HTR-8/SVneo (cell line): ENCODE measurements at places on chromosomes 2 and 18.

DNA sequence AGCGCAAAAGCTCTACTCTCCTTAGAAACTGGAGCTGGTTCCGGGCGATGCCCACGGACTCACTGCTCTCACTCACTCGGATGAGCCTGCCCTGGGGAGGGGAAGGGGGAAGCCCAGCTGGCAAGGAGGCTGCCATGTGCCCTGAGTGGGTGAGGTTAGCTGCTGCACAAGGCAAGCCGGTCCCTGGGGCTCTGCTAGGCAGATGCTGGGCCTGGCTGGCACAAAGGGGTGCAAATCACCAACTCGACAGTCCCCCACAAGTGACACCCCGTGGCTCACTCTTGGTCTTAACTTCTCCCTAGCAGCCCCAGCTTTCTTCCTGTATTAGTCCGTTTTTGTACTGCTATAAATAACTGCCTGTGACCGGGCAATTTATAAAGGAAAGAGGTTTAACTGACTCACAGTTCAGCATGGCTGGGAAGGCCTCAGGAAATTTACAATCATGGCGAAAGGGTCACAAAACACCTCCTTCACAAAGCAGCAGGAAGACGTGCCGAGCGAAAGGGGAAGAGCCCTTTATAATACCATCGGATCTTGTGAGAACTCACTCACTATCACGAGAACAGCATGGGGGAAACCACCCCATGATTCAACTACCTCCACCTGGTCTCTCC lies 33.2 kb downstream of the ADCY3 start:
- DNase-seq: no peak

- DNase-seq: peak; percentile 83
Measured at GRCh38 chr2:27303093-27304025, 4.9 kb downstream of the UCN start.

- no peak for DNase-seq
Measured at GRCh38 chr18:13525381-13526029, 200.9 kb downstream of the FAM210A start.

DNA sequence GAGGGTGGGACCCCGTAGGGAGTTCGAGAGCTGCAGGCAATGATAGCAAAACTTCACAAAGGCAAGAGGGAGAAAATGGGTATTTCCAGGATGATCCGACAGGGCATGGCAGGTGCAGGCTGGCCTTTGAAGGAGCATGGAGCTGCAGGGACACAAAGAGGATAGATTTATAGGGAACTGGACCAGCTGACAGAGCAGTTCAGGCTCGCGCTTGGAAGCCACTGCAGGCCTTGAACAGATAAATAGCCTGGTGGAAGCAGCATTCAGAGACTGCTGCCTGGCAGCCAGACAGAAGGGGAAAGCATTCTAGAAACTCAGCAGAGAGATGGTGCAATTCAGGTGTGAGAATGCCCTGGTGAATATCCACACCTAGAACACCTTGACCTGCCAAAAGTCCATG lies 29.3 kb upstream of the CREG2 start:
- no peak for DNase-seq

DNA sequence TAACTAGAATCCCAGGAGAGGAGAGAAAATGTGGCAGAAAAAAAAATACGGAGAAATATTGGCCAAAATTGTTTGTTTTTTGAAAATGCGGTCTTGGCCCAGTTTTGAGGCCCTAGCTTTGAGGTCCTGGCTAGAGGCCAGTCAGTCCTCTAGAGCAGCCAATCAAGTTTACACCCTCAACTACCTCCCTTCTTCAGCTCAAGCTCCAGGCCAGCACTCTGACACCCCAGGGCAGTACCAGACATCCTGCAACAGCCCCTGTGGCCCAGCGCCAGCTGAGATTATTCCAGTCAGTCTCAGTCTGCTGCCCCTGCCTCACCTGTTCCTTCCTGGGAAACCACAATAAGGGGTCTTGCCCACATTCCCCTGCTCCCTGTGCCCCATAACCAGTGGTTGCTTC lies 107.7 kb downstream of the UGGT1 start:
- DNase-seq: no peak

DNA sequence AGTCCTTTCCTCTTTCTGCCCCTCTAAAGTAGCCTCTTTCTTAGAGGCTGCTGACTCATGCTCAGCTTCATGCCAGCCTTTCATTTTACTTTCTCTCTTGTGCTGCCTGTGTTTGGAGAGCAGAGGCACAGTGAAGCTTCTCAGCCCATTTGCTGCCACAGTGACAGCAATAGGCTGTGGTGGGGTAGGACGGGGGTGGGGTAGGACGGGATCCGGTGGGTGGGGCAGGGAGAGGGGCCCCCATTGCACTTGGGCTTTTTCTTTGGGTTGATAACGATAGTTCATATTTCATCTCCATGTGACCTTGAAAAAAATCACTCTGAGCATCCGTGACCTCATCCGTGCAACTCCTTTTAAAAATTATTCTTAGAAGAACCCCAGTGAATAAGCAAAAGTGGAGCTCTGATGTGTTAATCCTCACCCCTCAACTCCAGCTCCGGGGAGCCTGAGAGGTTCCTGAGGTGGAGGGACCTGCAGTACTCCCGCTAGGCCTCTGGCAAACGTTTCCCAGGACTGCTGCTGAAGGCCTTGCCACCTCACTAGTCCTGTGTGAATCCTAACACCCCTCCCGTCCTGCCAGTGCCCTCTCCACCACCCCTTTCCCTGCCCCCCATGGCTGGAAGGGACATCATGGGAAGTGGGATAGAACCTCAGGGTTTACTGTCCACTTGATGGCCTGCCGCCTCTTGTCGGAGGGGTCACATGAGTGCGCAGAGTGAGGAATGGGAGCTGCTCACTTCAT lies 70.8 kb downstream of the INPP4A start:
- peak; percentile 43 for DNase-seq

GRCh38 chr2:234945339-234945873 lies 6.4 kb upstream of the SH3BP4 start:
- DNase-seq: no peak

GRCh38 chr18:42328931-42329330 lies 373.9 kb downstream of the PIK3C3 start:
- DNase-seq: no peak

GRCh38 chr2:145802133-145802532 lies 1282.2 kb upstream of the ZEB2 start:
- DNase-seq: no peak

GRCh38 chr2:131093696-131094462 lies 619 bp upstream of the FAM168B start:
- DNase-seq: peak; percentile 51

GRCh38 chr18:67766930-67767329 lies 250.4 kb upstream of the DSEL start:
- peak; percentile 7 for DNase-seq

DNA sequence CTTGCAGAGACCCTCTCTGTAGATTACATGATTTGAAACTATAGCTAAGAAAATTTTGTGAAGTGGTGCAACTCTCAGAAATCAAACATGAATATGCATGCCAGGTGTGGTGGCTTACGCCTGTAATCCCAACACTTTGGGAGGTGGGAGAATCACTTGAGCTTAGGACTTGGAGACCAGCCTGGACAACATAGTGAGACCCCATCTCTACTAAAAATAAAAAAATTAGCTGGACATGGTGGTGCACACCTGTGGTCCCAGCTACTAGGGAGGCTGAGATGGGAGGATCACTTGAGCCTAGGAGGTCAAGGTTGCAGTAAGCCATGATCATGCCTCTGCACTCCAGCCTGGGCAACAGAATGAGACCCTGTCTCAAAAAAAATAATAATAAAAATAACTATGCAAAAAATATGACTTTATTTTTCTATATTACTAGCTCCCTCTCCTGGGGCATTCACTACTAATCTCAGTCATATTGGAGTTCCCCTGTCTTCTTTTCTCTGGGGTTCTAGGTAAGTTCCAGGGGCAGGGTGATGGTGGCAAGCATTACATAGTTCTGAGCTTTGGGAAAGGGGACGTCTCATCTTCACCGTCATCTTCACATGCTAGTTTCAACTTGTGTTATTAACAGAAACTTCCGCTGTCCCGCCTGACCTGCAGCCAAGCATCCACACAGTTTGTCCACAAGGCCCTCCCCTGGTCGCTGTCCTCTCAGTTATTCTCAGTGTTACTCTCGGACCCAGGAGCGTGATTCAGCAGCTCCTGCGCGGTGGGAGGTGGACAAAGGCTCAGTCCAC lies 96.8 kb upstream of the MBOAT2 start:
- DNase-seq: no peak

- DNase-seq: no peak
Measured at GRCh38 chr2:113025737-113026136, 20.5 kb downstream of the IL36A start.

DNA sequence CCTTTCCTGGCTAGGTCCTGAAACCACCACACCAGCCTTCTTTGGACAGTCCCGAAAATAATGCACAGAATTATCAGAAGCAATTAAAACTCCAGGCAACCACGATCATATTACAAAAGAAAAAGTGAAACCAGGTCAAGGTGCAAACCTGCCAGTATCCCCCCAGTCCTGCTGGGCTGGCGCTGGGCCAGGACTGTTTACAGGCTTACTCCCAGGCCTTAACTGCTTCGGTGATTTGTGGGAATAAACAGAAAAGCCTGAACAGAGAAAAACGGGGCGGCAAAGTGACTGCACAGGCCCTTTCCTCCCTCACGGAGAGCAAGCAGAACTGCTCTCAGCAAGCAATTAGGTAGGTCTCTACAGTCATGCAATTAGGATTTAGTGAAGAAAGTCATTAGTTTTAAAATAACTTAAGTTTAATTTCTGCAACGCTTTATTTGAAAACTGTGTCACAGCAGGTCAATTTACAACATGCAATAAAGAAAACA lies 1.3 kb downstream of the HDAC4 start:
- no peak for DNase-seq

DNA sequence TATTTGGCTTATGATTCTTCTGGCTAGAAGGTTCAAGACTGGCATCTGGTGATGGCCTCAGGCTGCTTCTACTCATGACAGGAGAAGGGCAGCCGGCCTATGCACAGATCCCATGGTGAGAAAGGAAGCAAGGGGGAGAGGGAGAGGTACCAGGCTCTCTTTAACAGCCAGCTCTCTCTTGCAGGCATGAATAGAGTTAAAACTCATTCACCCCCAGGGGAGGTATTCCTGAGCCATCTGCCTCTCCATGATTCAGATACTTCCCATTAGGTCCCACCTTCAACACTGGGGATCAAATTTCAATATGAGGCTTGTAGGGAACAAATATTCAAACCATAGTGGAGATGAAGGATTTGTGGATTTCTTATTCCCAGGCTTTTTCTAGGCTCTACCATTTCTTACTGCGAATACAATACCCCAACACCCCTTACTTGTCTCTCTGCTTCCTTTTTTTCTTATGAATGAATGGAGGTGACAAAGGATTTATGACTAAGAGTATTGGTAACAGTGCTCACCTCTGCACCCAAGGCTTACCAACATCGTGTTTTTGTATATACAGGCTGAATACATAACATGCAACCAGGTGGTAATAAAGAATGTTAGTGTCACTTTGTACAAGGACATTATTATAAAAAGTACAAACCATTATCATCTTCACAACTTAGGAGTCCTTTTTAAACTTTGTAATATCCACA lies 454.6 kb upstream of the TRIB2 start:
- no peak for DNase-seq

- DNase-seq: no peak
Measured at GRCh38 chr2:190184460-190184859, 121.9 kb upstream of the MSTN start.

- DNase-seq: no peak
Measured at GRCh38 chr2:143524559-143525401, 395.6 kb downstream of the ARHGAP15 start.

DNA sequence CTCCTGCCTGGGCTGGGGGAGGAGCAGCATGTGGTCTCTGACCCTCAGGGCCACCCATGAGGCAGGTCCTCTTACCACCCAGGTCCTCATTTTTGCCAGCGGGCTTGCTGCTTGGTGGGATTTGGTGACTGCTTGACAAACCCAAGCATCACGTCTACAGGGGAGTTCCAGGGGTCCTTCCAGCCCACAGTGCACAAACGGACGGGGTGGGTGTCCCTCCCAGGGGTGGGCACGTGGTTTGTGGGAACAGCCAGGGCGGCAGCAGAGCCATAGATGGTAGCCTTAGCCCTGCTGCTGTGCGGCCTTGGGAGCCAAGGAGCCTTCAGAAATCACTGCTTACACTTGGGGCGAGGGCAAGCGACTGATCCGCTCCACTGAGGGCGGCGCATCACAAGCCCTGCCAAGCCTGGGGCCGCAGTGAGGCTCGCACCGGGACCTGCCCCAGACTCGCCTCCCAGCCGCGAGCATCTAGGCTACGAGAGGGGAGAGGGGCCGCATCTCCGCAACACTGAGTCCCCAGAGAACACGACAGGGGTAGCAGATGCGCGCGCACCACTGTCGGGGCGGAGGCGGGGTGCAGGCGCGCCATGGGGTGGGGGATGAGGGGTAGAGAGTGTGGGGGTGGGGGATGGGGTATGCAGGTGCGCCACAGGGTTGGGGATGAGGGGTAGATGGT lies 36.9 kb downstream of the SNED1 start:
- DNase-seq: no peak

DNA sequence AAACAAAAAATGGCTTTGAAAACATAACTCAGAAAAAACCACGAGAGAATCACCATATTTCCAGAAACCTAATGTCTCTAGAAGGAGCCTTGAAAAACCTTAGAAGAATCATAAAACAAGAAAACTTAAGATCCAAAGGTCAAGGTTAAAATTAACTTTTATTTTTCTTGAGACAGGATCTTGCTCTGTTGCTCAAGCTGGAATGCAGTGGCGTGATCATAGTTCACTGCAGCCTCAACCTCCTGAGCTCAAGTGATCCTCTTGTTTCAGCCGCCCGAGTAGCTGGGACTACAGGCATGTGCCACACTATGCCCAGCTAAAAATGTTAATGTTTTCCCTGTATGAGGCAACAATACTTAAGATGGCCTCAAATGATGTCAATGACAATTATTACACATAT lies 254.2 kb upstream of the SESTD1 start:
- no peak for DNase-seq

- peak; percentile 2 for DNase-seq
Measured at GRCh38 chr18:27413495-27414401, 228.6 kb upstream of the CHST9 start.

GRCh38 chr2:234134496-234134895 lies 84.0 kb downstream of the SPP2 start:
- DNase-seq: no peak

- DNase-seq: no peak
Measured at GRCh38 chr2:196511258-196512168, 128.0 kb upstream of the CCDC150 start.

- DNase-seq: no peak
Measured at GRCh38 chr2:145283131-145283530, 763.2 kb upstream of the ZEB2 start.

DNA sequence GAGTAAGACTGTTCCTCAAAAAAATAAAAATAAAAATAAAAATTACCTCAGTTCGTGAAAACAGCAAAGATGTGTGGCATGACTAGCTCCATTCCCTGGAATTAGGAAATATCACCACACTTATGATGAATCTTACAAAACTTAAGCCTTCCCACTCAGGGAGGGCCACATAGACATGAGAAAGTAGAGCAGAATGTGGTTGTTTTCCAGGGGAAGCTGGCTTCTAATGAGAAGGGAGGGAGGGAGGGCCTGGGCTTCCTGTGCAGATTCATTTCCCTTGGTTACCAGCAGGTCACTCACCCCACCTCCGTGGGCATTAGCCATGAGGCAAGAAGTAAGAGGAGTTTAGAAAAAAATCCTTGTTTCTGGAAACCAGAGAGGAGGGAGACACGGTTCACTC lies 95.9 kb upstream of the RMDN2 start:
- DNase-seq: peak; percentile 68
